SW 1271 (cell line): ENCODE measurements at places on chromosomes 4 and X.

GRCh38 chr4:113563691-113564378, 197.7 kb downstream of the CAMK2D start:
- DNase-seq: no peak

DNA sequence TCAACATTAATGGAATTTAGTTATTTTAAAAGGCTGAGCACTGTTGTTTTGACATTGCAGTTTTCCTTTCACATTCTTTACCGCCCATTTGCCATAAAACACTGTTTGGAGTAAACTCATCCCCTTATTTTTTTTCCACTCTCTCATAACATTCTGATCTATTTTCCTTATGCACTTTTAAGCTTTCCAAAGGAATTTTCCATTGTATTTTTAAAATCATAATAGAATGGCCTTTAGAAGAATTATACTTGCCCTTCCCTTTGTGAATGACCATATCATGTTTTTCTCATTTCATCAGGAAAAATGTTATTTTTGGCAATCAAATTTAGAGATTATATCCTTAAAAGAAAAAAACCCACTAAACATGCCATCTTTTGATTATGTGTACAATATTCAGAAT, 1074.2 kb downstream of the STIM2 start:
- no peak for DNase-seq

GRCh38 chr4:8676676-8677075, 84.1 kb downstream of the CPZ start:
- DNase-seq: no peak

- DNase-seq: no peak
Measured at GRCh38 chr4:188246488-188246887, 107.2 kb downstream of the TRIML1 start.
